ENCODE measurements at places on chromosomes 12 and 14.

DNA sequence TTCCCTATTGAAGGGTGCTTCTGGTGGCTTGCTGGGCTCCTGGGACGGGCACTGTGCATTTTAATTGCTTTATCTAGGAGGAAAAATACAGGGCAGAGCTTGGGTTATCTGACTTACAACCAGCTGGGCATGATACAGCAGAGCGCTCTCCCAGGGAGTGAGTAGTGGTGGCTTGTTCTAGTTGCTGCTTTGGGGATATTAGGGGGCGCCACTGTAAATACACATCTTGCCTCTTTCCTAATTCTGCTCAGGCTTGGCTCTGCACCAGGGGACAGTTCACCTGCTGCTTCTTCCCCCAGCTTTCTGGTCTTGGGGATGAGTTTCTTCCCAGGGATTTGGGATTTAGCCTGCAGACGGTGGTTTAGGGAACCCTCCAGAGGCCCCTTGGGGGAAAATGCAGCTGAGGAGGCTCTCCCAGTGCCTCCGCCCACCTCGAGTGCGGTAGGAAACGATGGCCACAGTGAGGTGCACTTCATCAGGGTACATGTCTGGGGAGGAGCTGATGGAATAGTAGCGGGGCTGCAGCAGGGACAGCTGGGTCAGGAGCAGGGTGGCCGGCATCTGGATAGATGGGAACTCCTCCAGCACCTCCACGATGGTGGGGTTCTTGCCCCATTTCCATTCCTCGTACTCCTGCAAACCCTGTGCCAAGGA, 36.9 kb upstream of the FBXO21 start:
- DNase-seq, result no peak

- no peak for DNase-seq
Observed at GRCh38 chr14:98230411-98230810, 1041.6 kb downstream of the BCL11B start.

- DNase-seq, result no peak
Observed at GRCh38 chr12:101694297-101694848, 3.1 kb upstream of the CHPT1 start.

DNA sequence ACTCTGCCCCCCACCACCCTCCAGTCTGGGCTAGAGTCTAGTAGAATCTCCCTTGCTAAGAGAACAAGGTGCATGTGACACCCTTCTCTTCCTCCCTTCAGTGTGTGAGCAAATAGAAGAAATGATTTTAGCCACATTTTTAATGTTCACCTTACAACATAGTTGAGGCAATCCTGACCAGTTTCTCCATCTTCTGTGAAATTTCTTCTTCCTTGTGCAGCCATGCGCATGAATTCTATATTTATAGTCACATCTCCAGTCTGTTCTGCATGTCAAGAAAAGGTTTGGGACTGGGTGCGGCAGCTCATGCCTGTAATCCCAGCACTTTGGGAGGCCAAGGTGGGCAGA, 9.5 kb upstream of the LTA4H start:
- no peak for DNase-seq

DNA sequence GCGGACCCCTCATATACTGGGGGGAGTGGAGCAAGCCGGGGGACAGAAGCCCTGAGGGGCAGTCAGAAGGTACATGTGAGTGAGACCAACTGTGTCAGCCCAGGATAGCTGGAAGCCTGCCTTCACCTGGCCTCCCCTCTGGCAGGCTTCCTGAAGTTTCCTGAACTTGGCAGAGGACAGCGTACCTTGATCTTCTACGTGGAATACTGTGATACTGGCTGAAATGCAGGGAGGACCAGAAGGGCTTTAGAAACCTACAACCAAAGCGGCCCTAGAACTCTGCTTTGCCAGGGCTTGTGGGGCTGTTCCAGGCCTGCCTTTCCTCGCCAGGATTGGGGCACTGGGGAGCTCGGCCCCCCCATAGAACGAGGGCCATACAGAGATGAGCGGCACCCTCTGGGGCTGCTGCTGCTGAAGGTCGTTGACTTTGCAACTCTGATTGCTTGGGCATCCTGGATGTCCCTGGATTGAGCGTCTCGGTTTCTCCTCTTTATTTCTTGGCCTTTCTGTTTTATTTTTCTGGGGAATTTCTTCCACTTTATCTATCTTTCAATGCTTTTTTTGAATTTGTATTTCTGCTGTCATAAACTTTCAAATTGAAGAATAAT, 66.5 kb downstream of the SLC25A47 start:
- no peak for DNase-seq

GRCh38 chr12:13170892-13171490, 25.5 kb upstream of the EMP1 start:
- no peak for DNase-seq

- DNase-seq, result no peak
Observed at GRCh38 chr14:81157431-81157830, 63.3 kb downstream of the GTF2A1 start.

- no peak for DNase-seq
Observed at GRCh38 chr12:50647479-50647878, 116.4 kb upstream of the ATF1 start.

DNA sequence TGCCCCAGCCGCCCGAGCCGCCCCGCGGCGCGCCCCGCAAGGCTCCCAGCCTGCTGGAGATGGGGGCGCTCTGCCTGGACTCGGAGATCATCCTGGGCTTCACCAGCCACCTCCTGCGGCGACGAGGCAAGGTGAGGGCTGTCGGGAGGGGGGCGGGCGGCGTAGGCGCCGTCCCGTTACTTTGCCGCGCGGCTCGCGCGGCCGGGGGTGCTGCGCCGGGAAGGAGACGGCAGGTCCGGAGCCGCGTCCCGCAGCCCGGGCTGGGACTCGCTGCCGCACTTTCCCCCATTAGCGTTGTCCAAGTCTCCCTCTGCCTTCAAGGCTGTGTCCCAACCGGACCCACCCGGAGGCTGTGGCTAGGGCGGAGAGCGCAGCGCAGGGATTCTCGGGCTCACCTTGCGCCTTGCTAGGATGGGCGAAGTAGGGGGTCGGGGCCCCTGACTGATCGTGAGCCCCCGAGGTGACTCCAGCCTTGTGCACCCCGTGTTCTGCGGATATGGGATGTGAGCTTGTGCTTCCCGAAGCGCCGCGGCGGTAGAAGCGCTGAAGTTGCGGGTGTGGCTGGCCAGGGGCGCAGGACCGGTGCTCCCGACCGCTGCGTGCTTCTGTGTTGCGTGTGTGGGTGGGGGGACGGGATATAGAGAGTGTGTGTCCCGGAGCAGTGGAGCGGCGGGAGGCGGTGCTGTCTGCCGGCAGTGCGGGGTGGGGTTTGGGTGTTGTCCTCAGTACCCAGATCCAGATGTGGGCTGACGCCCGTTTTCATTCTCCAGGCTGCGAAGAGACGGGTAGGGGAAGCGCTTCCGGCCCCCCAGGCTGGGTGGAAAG, 1.7 kb upstream of the KIF26A start:
- no peak for DNase-seq

DNA sequence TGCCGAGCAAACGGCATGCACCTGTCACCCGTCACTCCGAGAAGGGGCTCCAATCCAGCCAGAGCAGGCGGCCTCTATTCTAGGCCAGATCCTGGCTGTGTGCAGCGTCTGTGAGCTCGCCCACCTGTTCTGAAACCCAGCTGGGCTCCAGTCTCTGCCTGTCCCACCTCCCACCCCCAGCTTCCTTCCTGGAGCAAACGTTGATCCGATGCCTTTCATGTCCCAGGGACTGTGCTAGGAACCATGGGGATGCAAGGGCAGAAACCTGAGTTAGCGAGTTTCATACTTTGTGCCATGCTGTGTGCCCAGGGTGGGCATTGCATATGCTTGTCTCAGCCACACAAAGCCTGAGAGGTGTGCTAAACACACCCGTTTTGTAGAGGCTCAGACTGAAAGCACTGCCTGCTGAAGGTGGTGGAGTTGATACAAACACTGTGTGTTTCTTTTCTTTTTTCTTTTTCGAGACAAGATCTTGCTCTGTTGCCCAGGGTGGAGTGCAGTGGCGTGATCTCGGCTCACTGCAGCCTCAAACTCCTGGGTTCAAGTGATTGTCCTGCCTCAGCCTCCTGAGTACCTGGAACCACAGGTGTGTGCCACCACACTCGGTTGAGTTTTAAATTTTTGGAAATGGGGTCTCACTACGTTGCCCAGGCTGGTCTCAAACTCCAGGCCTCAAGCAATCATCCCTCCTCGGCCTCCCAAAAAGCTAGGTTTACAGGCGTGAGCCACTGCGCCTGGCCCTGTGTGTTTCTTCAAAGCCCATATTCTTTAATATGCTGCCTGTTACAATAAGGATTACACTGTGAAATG, 84.1 kb upstream of the MED13L start:
- no peak for DNase-seq

GRCh38 chr12:8453021-8453513, 2.7 kb upstream of the CLEC6A start:
- no peak for DNase-seq

- peak; percentile 81 for DNase-seq
Observed at GRCh38 chr14:102063109-102063807, 23.6 kb downstream of the HSP90AA1 start.

GRCh38 chr12:4269279-4269991, 4.1 kb upstream of the CCND2 start:
- DNase-seq, result peak; percentile 47

GRCh38 chr12:96053476-96054243, 18.3 kb upstream of the LTA4H start:
- no peak for DNase-seq

DNA sequence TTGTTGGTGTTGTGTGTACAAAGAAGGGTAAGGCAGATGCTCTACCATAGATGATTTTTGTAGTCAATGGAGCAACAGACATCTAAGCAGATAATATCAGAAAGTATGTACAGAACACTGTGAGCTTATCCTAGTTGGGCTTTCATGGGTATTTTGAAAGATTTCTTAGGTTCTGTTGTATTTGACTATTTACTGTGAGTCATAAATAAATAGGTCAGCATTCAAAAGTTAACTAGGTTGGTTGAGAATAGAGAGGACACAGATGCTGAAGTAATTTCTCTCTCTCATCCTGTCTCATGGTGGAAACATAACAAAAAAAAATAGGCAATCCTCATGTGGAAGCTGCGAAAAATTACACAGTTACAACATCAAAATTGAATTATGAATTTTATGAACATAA, 413.5 kb downstream of the CCDC91 start:
- DNase-seq, result no peak

DNA sequence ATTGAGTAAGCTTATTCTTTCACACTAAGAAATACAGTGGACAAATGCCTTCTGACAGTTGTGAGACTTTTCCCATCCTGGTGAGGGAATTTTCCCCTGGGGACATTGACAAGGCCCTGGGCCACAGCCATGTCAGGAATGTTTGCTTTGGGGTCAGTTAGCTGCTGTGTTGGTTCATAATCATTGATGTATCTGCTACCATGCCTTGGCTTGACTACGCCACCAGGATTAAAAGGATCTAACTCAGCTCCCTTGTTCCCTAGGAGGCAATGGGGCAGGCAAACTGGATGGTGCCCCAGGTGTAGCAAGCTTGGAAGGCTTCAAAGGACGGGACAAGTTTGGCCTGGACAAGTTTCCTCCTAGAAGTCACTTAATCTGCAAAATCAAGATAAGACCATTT, 3.1 kb upstream of the CCDC88C start:
- DNase-seq, result no peak

DNA sequence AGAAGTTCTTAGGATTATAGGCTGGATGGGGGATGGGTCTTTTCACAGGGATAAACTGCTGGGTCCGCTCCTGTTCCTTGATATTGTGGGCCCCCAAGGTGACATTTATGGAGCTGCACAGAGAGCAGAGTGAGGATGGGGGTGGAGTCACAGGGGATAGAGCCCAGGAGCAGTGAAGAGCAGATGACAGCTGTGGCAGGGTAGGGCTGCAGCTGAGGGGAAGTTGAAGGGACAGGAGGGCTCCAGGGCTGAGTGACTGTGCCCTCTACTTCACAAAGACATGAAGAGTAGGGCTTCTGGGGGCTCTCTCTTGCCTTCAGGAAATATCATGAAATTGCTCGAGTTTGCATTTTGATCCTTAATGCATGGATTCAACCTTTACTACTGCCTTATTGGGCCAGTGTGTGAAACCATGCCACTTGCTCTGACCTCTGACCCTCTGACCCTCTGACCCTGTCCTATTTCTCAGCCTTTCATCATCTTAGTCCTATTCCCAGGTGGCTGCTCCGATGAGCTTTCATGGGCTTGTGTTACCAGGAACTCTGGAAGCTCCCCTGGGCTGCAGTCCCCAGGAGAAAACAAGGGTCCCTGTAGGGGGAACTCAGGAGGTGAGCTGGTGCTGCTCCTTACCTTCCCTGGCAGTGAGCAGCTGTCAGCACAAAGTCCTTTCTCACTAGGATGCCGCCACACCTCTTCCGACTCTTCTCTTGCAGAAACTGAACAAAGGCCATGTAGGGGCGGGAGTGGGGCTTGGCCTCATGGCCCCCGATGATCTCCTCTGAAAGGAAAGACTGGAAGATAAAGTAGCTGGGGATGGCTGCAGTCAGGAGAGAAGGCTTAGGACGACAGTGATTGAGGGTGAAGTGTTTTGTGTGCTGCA, 1.6 kb downstream of the GZMH start:
- no peak for DNase-seq

DNA sequence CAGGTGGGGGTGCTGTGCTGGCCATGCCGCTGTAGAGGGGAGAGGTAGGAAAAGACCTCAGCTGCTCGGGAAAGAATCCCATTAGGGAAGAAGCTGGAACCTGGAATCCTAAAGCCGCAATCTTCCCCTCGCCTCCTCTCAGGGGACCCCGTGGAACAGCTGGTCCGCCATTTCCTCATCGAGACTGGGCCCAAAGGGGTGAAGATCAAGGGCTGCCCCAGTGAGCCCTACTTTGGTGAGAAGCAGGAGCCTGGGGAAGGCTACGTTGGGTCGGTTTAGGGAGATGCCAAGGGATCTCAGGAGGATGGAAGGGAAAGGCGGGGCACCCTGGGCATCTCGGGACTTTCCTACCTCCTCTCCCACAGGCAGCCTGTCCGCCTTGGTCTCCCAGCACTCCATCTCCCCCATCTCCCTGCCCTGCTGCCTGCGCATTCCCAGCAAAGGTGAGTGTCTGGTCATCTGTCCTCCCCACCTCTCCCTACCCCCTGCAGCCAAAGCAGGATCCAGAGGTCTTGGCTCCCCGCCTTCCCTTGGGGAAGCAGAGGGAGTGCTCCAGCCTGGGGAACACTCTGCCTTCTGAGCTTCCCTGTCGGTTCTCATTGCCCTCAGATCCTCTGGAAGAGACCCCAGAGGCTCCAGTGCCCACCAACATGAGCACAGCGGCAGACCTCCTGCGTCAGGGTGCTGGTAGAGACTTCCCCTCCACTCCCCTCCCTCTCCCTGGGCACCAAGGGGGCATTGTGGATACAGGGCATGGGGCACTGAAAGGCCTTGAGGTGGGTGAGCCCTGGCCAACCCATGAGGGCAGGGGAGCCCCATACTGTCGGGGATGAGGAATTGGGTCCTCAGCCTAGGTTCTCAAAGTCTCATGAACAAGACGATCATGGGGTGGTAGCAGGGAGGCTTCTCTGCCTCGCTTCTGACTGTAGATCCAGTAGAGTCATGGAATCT, 12.4 kb downstream of the TNS2 start:
- DNase-seq, result no peak

- no peak for DNase-seq
Observed at GRCh38 chr12:69512820-69513219, 42.6 kb downstream of the FRS2 start.

DNA sequence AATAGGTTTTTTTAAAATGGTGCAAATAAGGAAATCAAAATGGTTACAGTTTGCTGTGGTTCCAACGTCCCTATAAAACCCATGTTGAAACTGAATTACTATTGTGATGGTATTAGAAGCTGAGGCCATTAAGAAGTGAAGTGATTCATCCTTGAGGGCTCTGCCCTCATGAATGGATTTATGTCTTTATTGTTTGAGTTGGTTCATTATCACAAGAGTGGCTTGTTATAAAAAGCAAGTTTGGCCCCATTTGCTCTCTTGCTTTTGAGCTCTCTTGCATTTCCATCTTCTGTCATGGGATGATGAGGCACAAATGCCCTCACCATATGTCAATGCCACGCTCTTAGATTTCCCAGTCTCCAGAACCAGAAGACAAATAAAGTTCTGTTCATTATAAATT, 62.3 kb downstream of the PRKD1 start:
- DNase-seq, result no peak

GRCh38 chr12:26056335-26056734, 68.5 kb downstream of the BHLHE41 start:
- DNase-seq, result peak; percentile 40
